ENCODE measurements at places on chromosomes 2 and 18.

DNA sequence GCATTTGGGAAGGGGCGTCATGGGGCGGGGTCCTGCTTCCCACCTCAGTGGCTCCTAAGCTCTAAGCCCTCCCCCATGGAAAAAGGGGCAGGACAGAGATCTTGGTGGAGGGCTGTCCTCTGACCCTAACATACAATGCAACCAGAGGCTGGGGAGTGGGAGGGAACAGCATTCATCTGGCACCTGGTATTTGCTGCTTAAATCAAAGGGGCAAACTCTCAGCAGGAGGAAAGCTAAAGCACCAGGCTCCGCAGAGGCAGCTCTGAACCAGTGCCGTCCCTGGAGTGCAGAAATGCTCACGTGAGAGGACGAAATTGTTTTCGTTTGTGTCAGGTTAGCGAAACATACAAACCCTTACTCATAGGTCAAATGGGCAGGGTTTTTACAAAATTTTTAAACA, 92.7 kb upstream of the PXDN start:
- no peak for DNase-seq

GRCh38 chr2:73339201-73339600, 45.9 kb upstream of the EGR4 start:
- no peak for DNase-seq

DNA sequence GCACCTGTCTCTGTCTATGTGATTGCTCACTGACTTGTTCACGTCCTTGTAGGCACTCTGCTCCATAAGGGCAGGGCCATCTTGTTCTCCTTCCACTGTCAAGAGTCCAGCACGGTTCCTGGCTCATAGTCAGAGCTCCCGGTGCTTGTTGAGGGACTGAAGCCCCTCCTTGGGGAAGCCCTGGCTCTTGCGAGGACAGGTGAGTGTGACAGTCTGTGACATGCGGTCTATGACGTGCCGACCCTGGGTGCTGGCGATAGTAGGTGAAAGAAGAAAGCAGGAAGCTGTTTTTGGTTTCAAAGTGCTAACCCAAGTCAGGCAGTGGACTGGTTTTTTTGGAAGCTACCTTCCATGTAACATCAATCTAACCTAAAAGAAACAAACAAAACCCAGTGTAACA, 18.8 kb downstream of the TSHZ1 start:
- no peak for DNase-seq

GRCh38 chr2:122734766-122735424, 979.4 kb downstream of the TSN start:
- DNase-seq = no peak

GRCh38 chr2:241095594-241096290, 6.3 kb downstream of the MTERF4 start:
- no peak for DNase-seq

GRCh38 chr2:158211502-158211901, 109.8 kb downstream of the UPP2 start:
- DNase-seq = no peak

GRCh38 chr2:128405981-128406613, 87.4 kb upstream of the HS6ST1 start:
- no peak for DNase-seq

DNA sequence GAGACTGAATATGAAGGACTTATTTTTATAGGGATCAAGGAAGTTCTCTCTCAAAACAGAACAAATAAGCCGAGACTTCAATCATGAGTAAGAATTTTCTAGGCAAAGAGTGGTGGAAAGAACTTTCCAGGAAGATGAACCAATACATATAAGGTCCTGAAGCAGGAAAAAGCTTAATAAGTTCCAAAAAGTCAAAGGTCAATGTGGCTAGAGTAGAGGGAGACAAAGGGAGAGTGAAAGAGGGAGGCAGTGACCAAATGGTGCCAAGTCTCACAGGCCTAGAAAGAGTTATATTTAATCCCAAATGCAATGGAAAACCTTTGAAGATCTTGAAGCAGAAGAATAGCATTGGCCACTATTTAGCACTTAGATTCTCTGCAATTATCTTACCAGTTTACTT, 56.0 kb downstream of the PDE11A start:
- no peak for DNase-seq

DNA sequence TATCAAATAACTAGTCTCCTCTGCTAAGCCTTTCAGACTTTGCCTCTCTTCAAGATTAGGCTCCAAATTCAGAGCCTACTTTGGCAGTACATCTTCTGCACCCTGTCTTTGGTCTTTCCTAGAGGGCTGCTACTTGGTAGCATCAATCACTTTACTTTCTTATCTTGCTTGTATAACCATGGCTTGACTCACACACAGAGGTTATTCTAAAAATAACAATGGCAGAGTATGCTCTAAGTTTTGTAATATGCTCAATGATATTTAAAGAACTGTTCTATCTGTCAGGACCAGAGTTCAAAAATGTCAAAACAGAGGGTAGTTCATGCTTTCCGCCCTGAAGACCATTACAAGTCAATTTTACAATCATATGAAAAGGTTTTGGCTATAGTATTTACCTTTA, 27.7 kb downstream of the THOC1 start:
- no peak for DNase-seq

DNA sequence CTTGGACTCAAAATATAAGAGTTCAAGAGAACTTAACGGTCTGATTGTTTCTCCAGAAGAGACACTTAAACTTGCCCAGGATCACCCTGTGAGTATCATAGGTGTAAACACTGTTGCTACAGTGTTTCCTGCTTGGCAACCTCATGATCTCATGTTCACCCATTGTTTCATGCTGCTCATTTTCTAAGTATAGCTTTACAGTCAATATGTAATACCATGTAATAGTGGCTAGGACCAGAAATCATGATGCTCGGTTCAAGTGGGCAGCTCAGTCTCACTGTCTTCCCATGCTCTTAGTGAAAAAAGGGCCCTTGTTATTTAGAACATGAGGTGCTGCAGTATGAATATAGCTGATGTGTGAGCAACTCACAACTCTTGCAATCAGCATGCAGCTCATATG, 157.5 kb downstream of the CERS6 start:
- no peak for DNase-seq

GRCh38 chr18:79657342-79657996, 22.1 kb upstream of the CTDP1 start:
- no peak for DNase-seq

GRCh38 chr2:393711-394696, 106.1 kb upstream of the ALKAL2 start:
- no peak for DNase-seq

- DNase-seq = no peak
Observed at GRCh38 chr2:215189393-215189792, 51.0 kb upstream of the ABCA12 start.

- no peak for DNase-seq
Observed at GRCh38 chr2:40097691-40098385, 318.8 kb upstream of the THUMPD2 start.

GRCh38 chr2:236833501-236834073, 252.1 kb upstream of the COPS8 start:
- no peak for DNase-seq

DNA sequence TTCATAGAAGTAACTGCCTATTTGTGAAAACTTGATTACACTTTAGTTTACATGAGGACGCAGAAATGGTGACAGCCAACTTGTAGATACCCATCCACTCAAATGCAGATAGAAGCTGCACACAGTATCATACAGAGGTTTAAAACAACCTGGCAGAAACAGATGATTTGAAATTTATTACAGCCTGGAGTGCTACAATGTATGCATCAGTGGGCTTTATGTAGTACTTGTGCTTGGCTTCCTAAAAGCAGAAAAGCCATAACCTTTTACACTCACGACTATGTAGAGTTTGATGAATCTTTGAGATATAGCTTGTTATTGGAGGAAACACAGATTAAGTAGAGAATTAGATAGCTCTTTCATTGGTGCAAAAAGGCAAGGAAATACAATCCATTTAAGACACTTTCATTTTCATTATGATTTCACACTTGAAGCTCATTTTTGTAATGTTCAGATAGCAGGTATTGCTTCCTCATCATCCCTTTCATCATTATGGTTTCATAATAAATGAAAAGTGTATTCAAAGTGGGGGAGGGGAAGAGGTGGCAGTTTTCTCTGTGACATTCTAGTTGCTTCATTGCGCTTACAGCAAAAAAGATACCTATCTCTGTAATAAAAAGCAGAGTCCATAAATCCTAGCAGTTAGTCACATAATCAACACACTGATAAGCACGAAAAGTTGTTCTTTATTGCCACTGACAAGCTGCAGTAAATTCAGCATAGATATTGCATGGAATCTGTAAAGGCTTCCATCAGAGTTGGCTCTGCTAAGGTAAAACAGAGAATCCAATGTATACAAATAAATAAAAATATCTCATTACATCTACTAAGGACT, 789.8 kb upstream of the FSHR start:
- DNase-seq = no peak

DNA sequence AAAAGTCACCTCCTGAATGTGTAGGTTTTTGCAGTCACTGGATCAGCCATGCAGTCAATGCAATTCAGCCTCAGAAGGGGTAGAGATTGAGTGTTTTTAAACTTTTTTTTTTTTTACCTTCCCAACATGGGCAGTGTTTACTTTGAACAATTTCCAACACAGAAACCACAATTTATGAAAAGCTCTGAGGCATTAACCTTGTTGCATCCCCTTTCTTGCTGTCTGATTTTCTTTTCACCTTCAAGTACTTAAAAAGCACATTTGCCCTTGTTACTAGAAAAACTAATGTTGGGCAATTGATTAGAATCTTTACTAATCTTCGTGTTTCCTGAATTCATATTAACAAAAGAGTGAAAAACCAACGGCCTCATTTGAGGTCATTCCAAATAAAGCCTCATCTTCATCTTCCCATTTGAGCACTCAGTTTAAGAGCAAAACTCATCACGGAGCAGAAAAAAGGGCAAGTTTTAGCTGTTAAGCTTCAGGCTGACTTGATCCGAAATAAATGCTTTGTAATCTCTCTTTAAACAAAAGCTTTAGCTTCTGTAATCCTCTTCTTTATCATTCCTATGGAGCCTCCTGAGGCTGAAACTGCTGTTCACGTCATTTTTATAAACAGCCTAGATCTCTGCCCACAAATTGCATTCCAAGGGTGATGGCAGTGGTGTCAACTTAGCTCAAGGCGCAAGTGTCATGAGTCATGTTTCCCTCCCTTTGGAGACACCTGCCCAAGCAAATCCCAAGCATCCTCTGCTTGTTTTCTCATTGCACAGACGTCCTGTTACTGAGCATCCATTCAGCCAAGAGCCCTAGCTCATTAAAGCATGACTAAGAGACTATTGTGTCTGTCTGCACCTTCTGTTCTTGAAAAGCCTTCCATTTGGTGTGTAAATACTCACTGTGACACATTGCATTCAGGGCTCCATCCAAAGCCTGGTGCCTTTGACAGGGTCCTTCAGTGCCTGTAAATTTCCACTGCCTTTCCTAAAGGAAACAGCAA, 107.7 kb downstream of the HNMT start:
- DNase-seq = no peak

GRCh38 chr18:79926715-79927606, 24.5 kb downstream of the SLC66A2 start:
- no peak for DNase-seq

DNA sequence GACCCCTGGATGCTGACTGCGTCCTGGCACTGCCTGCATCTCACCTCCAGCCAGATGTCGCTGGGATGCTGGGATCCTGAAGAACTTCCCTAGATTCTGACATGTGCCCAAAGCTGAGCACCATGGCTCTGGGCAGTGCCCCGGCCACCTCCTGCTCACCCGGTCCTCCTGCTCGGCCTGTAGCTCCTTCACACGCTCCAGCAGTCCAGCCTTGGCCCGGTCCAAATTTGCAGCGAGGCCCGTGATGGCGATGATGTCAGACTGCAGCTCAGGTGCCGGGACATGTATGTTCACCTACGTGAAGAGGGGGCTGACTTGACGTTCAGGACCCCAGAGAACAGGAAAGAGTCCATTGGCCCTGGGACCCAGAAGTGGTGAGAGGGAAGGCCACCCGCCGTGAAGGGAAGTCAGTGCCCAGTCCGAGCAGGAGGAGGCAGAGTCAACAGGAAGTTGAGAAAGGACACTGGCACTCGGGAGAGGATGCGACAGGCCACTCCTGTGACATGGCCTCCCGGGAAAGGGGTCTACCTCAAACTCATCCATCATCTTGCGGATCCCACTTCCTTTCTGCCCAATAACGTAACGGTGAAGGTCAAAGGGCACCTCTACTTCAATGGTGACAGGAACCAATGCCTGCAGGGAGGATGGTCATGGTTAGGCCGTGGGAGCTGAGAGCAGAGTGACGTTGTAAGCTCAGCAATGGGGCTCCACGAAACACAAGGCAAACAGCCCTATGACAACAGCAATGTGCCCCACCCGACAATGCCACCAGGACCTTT, 46.7 kb downstream of the ANO7 start:
- DNase-seq = no peak

- no peak for DNase-seq
Observed at GRCh38 chr2:64477979-64478378, 24.0 kb downstream of the LGALSL start.

- no peak for DNase-seq
Observed at GRCh38 chr2:168212167-168212566, 35.2 kb downstream of the STK39 start.

DNA sequence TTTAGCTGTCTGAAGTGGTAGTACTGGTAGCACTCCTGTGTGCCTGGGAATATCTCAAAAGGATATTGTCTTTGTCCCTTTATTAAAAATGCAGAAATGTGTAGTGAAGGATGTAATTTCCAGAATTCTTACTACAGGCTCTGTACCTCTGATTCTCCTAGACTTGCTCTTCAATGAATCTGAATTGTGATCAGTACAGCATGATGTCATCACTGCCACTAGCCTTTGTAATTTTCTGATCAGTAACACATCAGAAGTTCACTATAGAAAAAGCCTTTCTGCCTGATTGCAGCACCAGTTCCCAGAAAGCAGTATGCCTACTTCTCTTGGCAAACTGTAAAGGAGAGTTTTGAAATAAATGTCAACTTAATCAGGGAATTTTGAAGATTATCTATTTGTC, 29.2 kb upstream of the OTOF start:
- DNase-seq = no peak

- no peak for DNase-seq
Observed at GRCh38 chr2:26580751-26581150, 60.4 kb downstream of the CIB4 start.

- DNase-seq = no peak
Observed at GRCh38 chr2:54348646-54349045, 92.6 kb upstream of the TSPYL6 start.

GRCh38 chr2:44918095-44918775, 23.3 kb upstream of the SIX3 start:
- no peak for DNase-seq

GRCh38 chr18:76619261-76619620, 124.2 kb upstream of the ZNF516 start:
- peak; percentile 49 for DNase-seq

- peak; percentile 55 for DNase-seq
Observed at GRCh38 chr2:26346454-26347053, at the start of gene ADGRF3. Gene ADGRF3 (minus strand): TSS chr2:26346789. CDS start chr2:26346234, 555 bp downstream.

Measured in right hindlimb (tissue), 1 donor.